CD4-positive, alpha-beta T cell (primary cell): ENCODE measurements at places on chromosomes 3 and 15.

DNA sequence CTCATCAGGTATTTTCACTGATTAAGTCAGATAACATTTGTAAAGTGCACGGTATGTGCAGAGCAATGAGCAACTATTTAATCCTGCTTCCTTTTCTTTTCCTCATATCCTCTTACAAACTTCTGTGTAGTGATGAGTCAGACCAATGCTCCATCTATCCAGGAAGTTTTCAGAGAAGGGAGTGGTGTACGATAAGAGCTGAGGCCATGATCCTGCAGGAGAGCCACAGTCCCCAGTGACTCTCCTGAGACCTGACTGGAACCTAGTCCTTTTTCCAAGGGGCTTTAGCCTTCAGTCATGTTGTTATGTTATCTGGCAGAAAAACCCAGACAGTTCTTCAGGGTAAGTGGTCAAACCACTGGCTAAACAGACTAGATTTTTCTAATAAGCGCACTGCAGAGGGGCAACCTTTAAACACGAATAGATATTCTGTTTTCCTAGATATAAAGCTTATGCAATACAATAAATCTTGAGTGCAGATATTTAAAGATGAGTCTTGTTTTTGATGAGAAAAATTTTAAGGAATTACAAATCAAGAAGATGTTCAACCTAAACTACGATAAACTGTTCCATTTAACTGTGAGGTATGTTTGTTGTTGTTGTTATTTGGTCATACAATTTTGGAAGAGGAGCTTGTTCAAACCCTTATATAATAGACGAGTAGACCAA, 110.5 kb upstream of the RAP2B start:
- no peak for DNase-seq

DNA sequence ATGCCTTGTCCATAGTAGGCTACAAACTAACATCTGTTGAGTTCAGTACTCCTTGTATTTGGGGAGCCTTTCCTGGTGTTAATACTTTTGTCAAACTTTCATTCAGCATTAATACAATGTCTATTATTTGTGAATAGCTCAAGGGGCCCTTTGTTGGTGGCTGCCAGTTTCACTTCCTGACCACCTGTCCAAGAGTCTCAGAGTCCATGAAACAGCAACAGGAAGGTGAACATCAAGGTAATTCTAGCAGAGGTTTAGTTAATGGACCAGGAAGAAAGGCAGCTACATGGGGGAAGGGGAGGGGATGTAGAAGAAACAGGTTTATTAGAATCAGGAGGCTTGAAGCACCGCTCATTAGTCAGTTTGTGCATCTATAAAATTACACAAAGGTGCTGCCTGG, 386.9 kb downstream of the PDCD6IP start:
- no peak for DNase-seq

GRCh38 chr3:101928890-101929289, 79.6 kb downstream of the NFKBIZ start:
- DNase-seq, result no peak

DNA sequence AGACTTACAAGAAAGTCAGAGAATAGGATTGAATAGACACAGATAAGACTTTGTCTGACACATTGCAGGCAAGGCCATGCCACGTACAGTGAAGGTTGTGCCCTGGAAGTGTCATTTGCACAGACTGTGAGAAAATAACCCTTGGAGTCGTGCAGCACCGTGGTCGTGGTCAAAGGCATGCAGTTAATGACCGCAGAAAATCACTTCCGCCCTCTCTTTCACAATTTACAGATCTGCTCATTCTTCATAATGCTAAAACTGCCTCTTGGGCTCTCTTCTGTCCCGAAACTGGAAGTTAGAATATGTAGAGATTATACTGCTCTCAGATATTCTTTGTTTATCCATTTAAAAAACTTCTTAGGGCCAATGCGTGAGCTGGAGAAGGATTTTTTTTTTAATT, 73.2 kb upstream of the CTXND1 start:
- DNase-seq, result no peak

DNA sequence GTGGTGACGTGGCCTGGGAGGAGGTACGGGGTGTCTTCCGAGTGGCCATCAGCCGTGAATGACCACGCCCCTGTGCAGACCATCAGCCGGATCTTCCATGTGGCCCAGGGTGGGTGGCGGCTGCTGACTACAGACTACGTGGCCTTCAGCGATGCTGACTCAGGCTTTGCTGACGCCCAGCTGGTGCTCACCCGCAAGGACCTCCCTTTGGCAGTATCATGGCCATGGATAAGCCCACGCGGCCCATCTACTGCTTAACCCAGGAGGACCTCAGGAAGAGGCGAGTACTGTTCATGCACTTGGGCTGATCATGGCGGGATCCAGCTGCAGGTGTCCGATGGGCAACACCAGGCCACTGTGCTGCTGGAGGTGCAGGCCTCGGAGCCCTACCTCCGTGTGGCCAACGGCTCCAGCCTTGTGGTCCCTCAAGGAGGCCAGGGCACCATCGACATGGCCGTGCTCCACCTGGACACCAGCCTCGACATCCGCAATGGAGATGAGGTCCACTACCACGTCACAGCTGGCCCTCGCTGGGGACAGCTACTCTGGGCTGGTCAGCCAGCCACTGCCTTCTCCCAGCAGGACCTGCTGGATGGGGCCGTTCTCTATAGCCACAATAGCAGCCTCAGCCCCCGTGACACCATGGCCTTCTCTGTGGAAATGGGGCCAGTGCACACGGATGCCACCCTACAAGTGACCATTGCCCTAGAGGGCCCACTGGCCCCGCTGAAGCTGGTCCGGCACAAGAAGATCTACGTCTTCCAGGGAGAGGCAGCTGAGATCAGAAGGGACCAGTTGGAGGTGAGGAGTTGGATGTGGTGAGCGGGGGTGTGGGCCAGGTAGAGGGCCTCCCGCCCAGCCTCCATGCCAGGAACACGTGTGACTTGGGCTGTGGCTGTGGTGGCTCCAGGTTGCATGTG, 178.4 kb downstream of the TBC1D2B start:
- DNase-seq, result no peak

GRCh38 chr3:43132193-43132592, 26.3 kb upstream of the POMGNT2 start:
- DNase-seq, result no peak

DNA sequence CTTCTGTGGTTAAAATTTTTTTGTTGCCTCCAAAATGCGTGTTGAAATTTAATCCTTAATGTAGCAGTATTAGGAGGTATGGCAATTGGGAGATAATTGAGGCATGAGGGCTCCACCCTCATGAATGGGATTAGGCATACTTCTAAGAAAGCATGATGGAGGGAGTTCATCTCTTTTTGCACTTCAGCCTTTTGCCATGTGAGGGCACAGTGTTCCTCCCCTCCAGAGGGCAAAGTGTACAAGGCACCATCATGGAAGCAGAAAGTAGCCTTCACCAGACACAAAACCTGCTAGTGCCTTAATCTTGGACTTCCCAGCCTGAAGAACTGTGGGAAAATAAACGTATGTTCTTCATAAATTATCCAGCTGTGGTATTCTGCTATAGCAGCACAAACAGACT, 429.5 kb downstream of the ZIC1 start:
- DNase-seq, result no peak

DNA sequence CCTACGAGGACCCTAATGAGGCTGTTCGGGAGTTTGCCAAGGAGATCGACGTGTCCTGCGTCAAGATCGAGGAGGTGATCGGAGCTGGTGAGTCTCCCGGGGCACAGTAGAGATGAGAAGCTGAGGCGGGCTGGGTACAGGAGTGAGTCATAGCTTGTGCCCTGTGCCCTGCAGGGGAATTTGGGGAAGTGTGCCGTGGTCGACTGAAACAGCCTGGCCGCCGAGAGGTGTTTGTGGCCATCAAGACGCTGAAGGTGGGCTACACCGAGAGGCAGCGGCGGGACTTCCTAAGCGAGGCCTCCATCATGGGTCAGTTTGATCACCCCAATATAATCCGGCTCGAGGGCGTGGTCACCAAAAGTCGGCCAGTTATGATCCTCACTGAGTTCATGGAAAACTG, 17.9 kb downstream of the EPHB3 start:
- no peak for DNase-seq

DNA sequence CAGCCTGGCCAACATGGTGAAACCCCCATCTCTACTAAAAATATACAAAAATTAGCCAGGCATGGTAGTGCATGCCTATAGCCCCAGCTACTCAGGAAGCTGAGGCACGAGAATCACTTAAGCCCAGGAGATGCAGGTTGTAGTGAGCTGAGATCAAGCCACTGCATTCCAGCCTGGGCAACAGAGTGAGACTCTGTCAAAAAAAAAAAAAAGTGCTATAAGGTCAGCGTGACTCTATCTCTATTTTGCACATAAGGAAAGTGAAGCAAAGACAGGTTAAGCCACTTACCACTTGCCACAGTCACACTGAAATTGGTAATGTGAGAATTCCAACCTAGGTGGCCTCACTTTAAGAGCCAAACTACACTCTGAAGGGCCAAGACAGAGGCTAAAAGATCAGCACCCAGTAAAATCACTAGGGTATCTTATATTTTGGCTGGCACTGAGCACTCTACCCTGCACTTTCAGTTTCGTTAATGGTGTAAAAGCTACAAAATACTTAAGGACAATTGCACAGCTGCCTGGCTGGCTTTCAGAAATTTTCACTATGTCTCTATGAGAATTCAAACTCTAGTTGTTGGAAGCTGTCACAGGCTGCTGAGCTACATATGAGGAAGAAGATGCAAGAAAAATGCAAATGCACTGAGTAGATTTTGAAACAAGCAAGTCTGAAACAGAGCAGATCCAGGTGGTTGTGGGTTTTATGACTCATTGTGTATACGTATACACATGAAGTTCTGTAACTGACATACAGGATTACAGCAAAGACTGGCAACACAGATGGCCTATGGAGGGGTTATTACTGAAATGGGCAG, 32.7 kb downstream of the TRANK1 start:
- DNase-seq, result peak; percentile 14

GRCh38 chr3:133701435-133702358, 40.0 kb upstream of the TOPBP1 start:
- DNase-seq, result no peak

DNA sequence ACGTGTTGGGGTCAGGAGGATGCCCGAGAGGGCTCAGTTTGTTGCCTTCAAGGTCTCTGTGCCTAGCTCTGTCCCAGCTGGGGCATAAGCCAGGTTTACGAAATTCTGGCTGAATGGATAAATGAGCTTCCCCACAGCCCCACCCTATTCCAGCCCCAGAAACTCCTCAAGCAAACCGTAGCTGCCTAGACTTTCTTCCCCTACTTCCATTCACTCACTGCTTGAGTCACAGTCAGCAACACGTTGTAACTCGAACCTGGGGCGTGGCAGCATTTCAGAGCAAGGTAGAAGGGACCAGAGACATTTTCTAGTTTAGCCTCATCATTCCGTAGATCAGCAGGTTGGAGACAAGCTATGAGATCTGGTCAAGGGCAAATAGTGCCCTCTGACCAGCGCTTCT, 24.2 kb downstream of the NMNAT3 start:
- DNase-seq, result no peak

- no peak for DNase-seq
Measured at GRCh38 chr3:138434875-138435772, 708 bp downstream of the ESYT3 start.

DNA sequence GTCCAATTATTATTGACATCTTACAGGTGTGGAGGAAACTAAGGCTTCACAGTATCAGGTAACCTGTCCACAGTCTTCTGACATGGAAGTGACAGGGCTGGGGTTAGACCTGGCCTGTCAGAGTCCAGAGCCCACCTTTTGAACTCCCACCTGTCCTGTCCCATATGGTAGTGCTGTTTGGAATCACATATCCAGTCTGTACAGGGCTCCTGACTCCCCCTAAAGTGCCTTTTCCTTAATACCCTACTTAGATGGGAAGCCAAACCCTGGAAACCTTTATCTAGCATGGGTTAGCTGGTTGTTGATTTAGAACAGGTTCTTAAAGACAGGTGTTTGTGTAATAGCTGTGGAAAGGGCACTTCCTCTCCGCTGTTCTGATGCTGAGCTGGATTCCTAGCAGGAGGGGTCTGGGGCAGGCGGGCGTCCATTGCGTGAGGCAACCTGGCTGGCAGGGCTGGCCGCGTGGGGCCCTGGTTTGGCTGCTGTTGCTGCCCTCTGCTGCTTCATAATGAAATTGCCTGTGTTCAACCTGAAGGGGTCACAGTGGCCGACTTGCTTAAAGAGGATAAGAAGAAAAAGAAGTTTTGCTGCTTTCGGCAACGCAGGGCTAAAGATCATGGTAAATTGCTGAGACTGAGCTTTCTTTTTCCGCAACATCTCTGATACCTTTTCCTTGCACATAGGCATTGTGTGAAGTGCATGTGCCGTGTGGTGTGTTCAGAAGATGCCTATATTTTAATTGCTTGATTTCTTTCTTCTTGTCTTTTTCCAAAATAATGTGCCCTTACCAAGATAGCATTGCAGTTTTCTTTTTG, 136.2 kb downstream of the CHDH start:
- DNase-seq, result peak; percentile 27

GRCh38 chr3:127351775-127352350, 64.0 kb upstream of the PRR20G start:
- no peak for DNase-seq

- DNase-seq, result peak; percentile 40
Measured at GRCh38 chr15:61835496-61836106, 224.6 kb downstream of the VPS13C start.

DNA sequence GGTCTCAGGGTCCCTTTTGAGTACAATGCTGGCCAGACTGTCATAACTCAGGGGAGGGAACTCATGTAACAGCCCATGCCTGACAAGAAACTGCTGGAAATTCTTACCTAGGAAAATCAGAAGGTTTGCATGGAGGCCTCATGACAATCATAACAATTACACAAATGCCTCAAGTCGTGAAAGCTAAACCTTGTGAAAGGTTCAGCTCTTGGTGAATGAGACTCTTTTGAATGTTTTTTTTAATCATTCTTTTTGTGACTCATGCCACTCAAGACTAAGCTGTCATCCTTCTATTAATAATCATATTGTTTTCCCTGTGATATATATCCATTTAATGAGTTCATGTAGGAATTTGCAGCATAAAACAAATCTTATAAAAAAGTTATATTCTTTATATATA, 61.4 kb upstream of the LEKR1 start:
- no peak for DNase-seq

GRCh38 chr15:90064911-90065681, 37.2 kb downstream of the IDH2 start:
- DNase-seq, result no peak

- DNase-seq, result no peak
Measured at GRCh38 chr3:195896361-195897080, 11.8 kb downstream of the TNK2 start.

GRCh38 chr15:90266061-90266431, 574 bp downstream of the NGRN start:
- peak; percentile 22 for DNase-seq

GRCh38 chr3:22216601-22217000, 465.6 kb upstream of the ZNF385D start:
- no peak for DNase-seq

- DNase-seq, result no peak
Measured at GRCh38 chr15:74006774-74007639, 12.5 kb downstream of the PML start.

DNA sequence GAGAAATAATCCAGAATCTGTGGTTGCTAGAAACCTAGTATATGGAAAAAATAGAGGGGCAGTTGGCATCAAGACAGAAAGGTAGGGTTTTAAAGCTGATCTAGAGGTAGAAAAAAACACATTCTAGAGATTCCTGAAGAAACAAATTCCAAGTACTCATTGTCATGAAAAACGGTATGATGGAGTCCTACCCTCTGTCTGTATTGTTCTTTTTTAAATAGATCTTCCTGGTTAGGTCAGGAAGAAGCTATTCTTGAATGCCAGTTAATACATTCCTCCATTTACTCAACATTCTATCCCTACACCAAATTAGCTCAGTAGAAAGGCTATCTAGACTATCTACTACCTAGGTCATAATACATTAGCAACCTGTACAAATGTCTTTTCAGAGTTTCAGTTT, 364.7 kb downstream of the FHIT start:
- DNase-seq, result no peak

GRCh38 chr15:61653110-61653509, 407.1 kb downstream of the VPS13C start:
- DNase-seq, result no peak
